T-helper 22 cell (primary cell): ENCODE measurements at places on chromosomes 2 and 18.

GRCh38 chr2:73979686-73980085 is 5.0 kb upstream of the TET3 start:
- no peak for DNase-seq

DNA sequence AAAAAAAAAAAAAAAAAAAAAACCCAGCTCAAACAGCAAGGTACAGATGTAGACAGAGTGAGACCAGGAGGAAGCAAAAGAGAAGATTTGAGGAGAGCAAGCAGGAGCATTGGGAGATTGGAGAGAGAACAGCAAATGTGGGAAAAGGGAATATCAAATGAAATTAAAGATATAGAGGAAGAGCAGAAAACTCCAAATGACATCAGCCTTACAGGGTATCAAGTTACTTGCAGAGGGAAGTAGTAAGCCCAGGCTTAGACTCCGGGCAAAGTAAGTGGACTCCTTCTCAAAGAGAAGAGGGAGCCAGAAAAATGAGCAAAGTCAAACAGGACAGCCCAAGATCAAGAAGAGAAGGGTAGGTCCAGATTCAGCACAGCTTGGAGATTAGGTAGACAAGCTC is 93.3 kb upstream of the PPP1CB start:
- DNase-seq: no peak

DNA sequence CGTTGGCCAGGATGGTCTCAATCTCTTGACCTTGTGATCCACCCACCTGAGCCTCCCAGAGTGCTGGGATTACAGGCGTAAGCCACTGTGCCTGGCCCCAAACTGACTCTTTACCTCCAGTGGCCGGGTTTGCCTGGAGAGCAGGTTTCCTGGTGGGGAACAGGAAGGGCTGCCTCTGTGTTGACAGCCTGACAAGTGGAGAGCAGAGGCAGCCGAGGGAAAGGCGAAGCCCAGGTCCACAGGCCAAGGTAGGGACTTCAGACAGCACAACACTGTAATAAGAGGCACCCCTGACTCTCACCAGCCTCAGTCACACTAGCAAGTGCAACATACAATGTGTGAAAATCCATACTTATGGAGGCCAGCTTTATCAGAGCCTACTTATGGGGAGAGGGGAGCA is 16.5 kb upstream of the SH3BP4 start:
- no peak for DNase-seq

DNA sequence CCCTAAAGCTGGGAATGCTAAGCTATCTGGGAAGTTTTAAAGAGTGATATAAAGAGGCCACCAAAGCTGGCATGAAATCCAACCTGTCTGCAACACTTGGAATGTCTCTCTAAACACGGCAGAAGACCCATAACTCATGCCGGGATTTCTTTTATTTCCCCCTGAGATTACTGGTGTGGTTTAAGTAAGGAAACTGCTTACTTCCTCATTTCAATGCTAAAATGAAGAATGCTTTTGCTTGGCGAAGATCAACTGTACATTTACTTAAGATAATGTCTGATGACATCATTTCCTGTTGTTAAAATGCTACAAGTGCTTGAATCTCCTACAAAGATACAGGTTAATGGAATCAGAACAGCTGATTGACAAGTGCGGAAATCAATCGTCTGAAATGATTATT is 353.8 kb upstream of the SALL3 start:
- DNase-seq: no peak

DNA sequence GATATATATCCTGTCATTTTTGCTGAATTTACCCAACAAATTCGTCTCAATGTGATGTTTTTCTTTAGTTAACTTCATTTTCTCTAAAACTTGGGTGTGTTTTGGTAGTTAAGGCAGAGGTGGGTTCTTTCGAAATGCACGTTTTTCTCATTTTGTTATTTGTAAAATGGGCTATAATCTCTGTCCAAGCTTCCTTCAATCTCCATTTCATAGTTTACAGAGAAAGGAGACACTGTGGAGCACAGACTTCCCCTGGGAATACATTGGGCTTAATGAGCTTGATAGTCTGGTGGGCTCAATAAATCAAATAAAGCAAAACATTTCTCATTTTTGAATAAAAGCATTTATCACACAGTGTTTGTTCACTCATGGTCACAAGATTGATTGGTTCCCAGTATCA is 145.1 kb downstream of the AGPS start:
- DNase-seq: no peak

GRCh38 chr2:144510294-144510991 is 9.5 kb downstream of the ZEB2 start:
- no peak for DNase-seq

- no peak for DNase-seq
Observed at GRCh38 chr2:98807929-98808328, 77.0 kb upstream of the MGAT4A start.

- no peak for DNase-seq
Observed at GRCh38 chr18:369224-370015, 101.6 kb upstream of the THOC1 start.

DNA sequence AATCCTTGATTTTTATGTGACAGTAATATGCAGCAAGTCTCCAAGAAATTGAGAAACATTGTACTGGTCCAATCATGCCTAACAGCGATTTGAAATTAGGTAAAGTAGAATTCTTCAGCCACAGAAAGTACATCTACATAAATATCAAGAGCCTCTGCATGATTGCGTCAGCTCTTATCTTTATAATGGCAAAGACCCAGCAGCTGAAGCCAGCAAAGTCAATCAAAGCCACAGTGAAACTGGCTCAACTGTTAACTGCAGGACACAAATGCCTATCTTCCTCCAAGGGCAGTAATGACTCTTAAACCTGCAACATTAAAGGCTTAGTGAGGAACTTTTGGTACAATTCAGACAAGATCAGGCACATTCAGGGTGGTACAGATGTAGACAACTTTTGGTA is 102.5 kb downstream of the BARD1 start:
- DNase-seq: no peak

DNA sequence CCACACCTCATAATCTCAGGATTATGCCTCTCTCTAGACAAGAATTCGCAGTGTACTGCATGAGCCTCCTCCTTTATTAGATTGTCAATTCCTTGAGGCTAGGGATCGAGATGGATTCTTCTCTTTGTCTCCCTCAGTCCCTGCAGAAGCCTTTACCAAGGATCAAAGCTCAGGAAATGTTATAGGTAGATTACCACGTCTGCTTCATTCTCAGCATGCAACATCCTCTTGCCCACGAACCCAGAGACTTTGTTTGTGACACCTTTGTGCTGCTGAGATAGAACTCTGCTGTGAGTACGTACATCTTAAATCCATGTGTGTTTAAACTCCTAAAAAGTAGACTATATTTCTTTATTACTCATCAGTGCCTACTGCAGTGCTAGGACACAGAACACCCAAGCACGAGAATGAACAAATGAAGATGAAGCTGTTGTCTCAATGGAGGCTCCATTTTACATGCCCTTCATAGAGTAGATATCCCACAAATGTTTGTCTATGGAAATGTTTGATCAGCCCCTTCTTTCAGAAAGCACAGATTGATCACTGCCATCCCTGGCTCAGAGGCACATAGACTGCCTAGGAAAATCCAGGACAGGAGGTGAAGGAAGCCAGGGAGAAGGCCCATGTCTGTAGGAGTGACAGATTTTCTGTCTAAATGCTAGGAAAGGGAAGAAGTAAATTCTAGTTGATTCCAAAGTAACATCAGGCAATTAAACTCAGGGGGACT is 98.8 kb upstream of the KLHL29 start:
- DNase-seq: no peak

DNA sequence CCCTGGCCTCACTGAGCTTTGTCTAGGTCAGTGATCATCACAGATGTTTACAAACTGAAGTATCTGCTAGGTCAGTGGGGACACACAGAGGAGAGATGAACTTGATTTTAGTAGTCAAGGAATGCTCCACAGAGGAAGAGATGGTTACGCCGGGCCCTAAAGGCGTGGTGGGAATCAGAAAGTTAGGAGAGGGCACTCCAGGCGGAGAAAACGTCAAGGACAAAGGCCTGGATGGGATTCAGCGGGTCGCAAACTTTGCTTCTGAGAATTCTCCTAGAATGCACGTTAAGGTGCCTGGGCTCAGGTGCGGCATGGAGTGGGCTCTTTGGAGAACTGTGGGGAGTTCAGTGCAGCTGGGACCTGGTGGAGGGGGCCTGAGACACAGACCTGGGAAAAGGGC is 78.8 kb downstream of the TMEM17 start:
- DNase-seq: no peak

GRCh38 chr2:212939777-212940531 is 211.5 kb downstream of the IKZF2 start:
- DNase-seq: no peak

- DNase-seq: no peak
Observed at GRCh38 chr18:76461148-76461547, 33.9 kb downstream of the ZNF516 start.

DNA sequence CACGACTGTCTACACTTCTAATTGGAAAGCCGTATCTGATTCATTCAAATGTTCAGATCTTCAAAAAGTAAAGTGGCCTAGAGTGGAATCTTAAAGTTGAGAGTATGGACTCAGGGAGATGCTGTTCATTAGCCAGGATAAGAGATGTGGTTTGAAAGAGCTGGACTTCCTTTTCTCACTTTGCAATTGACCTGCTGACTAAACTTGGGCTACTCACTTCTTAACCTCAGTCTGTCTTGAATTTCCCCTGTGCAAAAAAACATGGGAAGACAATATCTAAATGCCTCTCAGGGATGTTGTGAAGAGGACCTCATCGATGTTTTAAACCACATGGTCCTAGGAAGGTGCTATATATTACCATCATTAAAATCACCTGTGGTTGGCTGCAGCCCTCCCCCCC is 64.1 kb downstream of the BCL2 start:
- DNase-seq: no peak

DNA sequence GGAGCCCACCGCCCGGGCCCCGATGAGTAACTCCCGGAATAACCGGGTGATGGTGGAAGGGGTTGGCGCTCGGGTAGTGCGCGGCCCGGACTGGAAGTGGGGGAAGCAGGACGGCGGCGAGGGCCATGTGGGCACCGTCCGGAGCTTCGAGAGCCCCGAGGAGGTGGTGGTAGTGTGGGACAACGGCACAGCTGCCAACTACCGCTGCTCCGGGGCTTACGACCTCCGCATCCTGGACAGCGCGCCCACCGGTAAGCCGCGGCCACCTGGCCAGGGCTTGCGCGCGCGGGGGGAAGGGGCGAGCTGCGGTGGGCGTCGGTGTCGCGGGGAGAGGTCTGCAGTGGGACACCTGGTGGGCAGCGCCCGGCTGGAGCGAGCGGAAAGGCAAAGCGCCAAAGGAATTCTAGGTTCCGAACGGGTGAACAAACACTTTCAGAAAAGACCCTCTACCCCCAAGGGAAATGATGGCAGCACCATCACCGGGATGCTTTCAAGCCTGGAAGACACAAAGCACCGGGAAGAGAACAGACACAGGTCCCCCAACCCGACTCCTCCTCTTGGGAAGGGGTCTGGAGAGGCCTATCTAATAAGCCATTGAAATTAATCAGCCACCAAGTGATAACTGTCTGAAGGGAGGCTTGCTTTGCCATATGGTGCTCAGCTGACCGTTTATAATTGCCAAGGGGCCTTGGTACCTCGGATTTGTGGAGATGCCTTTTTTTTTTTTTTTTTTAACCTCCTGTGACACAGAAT is 1.1 kb downstream of the MIB1 start:
- no peak for DNase-seq

DNA sequence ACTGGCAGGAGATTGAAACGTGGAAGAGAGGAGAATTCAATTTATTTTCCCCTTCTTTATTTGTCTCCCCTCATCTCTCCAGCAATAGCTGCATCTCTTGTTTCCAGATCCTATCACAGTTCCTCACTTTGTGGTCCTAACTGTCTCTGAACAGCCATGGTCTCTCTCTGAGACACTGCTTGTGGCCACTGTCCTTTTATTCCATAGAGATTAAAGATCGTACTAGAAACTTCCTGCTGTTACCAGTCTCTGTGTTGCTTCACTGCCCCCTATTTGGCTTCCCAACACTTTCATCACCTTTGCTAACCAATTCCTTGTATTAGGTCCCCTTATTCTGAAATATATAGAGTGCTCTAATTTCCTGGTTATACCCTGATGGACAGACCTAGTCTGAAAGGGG is 48.9 kb upstream of the CAVIN2 start:
- no peak for DNase-seq

DNA sequence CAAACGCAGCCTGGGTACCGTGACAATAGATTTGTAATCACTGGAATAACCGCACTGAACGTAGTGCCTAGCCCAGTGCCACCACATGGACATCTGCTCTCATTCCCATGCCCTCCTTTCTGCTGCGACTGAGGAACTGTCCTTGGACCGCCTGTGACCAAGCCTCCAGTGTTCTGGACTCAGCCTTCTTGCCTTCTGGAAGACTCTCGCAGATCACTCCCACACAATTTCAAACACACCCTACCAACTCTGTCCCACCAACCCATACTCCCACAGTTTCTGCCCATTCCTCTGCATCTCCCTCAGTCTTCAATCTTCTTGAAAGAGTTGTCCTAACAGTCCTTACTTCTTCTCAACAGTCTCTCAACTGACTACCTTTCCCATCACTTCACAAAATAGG is 2.1 kb downstream of the RNF149 start:
- no peak for DNase-seq

- no peak for DNase-seq
Observed at GRCh38 chr18:74715306-74715705, 117.6 kb downstream of the ZNF407 start.

- no peak for DNase-seq
Observed at GRCh38 chr2:71595569-71595968, 142.2 kb downstream of the DYSF start.

- DNase-seq: no peak
Observed at GRCh38 chr2:191311-192190, 72.3 kb downstream of the SH3YL1 start.

DNA sequence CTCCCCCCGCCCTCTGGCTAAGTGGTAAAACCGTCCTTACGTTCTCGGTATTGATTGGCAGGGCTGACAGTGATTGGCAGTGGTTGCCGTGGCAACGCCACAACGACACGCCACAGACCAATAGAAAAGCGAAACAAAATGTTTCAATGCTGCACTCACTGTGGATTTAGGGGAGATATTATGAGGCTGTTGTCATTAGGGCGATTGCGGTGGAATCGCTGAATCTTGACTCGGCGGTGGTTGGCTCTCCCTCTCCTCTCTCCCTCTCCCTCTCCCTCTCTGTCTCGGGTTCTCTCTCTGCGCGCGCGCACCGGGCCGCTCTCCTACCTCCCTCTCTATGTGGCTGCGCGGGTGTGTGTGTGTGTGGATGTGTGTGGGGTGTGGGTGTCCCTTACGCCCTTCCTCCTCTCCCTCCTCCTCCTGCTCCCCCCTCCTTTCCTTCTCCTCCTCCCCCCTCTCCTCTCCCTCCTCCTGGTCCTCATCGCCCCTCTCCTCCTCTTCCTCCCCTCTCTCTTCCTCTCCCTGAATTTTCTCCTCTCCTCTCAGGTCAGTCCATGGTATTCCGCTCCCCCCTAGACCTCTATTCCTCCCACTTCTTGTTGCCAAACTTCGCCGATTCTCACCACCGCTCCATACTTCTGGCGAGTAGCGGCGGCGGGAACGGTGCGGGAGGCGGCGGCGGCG is at the start of gene SIX3:
TSS of gene SIX3 (plus strand) at position 152 of the 684 bp plus-strand sequence. CDS start at position 555, 403 bp downstream.
- DNase-seq: no peak
